Osteocyte (in vitro differentiated cells): ENCODE measurements at places on chromosomes 3 and 15. TPM values are rescaled to one million over a fixed set of nuclear protein-coding genes. Genes with fewer than 3 reads are reported as not detected.

The HHATL gene
- total RNA-seq: not detected in 2 replicates

DNA sequence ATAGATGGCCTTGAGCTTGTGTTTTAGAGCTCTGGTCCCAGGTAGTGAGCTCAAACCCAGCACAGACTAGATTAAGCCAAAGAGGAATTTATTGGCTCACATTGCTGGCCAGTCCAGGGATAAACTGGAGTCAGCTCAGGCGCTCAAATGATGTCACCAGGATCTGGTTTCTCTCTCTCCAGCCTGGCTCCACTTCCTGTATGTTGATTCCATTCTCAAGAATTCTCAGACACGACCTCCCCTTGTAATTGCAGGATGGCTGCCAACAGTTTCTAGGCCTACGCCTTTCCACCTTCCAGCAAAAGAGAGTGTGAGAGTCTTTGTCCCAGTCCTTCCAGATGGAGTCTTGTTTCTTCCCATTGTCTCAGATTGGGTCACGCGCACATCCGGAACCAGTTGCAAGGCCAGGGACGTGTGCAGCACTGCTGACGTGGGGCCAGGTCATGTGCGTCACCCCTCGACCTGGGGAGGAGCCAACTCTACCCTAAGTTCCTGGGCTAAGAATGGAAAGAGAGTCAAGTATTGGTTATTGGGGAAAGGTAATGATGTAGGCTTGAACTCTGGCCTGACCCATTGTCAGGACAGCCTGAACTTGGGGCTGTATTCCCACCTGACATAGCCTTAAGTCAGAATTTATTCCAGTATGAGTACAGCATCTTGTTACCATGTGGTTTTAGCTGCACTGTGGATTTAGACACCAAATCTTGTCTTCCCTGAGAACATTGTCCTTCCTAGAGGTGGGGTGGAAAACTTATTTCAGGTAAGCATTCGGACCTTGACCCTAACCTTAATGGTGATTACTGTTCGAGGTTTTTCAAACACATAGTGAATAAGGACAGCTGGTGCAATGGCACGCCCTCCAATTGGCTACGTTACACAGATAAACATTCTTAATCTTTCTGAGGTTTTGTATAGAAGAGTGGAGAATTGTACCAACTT is 31.6 kb downstream of the CACNA1D start:
- peaks cover 18% of the 10 kb centered on the region for H3K27me3 ChIP-seq
- H3K4me3 ChIP-seq: no peak overlapping the region
- H3K27ac ChIP-seq: no peak overlapping the region
- H3K36me3 ChIP-seq: no peaks in the 10 kb centered on the region
- DNase-seq: no peak

DNA sequence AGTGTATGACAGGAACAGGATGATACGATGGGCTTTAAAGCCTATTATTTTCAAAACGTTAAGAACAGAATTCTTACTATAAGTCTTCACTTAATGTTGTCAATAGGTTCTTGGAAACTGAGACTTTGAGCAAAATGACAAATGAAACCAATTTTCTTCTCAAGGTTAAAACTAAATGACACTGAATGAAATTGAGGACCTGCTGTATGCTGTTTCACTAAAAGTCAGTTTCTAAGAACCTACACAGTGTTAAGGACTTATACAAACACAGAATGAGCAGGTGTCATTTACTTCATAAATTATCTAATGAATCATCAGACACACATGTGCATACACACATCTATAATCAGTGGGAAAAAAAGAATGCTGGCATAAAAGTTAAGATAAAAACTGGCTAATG is 106.9 kb downstream of the RFTN1 start:
- no peak for DNase-seq
- H3K27ac ChIP-seq: peak overlapping the region; percentile 86
- H3K4me3 ChIP-seq: no peak overlapping the region
- peaks cover 38% of the 10 kb centered on the region for H3K4me1 ChIP-seq

DNA sequence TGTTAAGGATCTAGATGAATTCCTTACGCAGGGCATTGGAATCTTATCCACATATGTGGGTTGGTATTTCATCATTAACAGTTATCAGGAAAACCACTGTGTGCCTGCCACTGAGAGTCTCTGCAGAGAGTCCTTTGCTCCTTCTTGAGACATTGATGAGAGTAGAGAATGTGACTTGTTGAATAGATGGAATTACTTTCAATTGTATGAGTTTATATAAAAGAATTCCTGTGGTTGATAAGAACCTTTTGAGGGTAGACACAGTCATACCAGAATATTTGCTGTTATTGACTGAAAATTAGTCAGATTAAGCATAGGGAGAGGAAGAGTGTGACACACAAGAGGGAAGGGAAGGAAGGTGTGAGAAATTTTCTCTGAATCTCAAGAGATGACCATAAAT is 30.8 kb downstream of the ARHGEF26 start:
- H3K36me3 ChIP-seq: peaks cover 5% of the 10 kb centered on the region
- H3K4me3 ChIP-seq: no peak overlapping the region
- no peaks in the 10 kb centered on the region for H3K4me1 ChIP-seq
- DNase-seq: no peak
- no peak overlapping the region for H3K27ac ChIP-seq
- H3K27me3 ChIP-seq: no peaks in the 10 kb centered on the region

DNA sequence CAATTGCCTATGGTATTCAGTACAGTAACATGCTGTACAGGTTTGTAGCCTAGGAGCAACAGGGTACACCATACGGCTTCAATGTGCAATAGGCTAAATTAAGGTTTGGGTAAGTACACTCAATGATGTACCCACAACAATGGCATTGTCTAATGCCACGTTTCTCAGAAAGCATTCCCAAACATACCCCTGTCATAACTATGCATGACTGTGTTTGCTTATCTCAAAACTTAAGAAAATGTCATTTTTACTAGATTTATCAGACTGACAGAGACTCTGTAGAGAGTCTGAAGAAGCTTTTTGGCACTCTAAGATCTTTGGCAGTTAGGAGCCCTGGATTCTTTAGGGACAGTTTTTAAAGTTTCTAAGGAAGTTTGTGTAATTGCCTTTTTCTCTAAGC is 59.9 kb downstream of the MECOM start:
- no peak overlapping the region for H3K4me3 ChIP-seq
- no peaks in the 10 kb centered on the region for H3K36me3 ChIP-seq
- H3K27me3 ChIP-seq: no peaks in the 10 kb centered on the region
- H3K4me1 ChIP-seq: no peaks in the 10 kb centered on the region
- no peak overlapping the region for H3K27ac ChIP-seq

DNA sequence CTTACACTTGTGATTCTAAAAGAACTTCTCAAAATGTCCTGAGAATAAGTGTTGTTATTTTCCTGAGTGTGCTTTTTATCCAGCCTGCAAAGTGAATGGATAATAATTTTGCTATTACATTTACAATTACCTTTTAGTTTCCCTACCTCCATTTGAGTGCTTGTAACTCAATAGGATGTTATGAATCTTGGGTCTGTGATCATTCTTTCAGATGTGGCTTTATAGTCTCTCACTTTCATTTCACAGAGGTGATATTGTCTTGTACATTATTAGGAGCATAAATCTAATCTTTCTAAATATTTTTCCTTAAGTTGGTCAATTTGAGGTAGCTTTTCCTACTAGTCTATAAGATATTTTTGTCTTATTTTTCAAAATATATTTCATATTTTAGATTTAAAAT is 386.3 kb upstream of the EPHA6 start:
- no peak for DNase-seq
- H3K4me3 ChIP-seq: no peak overlapping the region
- H3K36me3 ChIP-seq: no peaks in the 10 kb centered on the region
- no peak overlapping the region for H3K27ac ChIP-seq

DNA sequence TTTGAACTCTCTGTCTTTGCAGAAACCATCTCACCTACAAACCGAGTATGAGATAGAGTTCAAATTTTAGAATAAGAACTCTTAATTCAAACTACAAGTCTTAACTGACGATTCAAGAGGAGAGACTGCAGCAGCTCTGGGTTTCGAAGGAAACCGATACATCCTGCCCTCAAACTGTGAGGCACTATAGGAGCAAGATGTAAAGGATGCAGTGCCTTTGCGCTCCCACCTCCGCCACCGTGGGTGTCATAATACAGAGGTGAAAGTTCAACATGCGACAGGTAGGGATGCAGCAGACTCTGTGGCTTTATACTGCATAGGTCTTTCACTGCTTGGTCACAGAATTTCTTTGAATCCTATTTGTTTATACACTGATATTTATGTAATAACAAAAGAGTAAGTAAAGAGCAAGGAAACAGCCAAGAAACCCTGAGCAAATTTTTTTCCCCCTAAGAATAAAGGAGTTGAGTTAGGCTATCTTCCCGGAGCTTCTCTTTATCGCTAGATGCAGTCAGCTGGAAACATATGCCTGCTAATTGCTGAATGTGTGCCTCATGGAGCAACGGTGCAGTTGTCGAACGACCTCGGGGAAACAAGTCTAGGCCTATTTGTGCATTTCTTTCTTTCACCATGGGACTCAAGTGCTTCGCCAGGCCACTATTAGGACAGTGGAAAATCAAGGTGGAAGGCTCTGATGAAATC is 1097.6 kb upstream of the CFAP20DC start:
- no peaks in the 10 kb centered on the region for H3K4me1 ChIP-seq
- no peaks in the 10 kb centered on the region for H3K27me3 ChIP-seq
- H3K4me3 ChIP-seq: no peak overlapping the region
- no peak for DNase-seq
- no peak overlapping the region for H3K27ac ChIP-seq
- H3K36me3 ChIP-seq: no peaks in the 10 kb centered on the region

- H3K27ac ChIP-seq: no peak overlapping the region
- no peaks in the 10 kb centered on the region for H3K36me3 ChIP-seq
- no peak for DNase-seq
- peaks cover 8% of the 10 kb centered on the region for H3K4me1 ChIP-seq
- H3K4me3 ChIP-seq: no peak overlapping the region
Observed at GRCh38 chr3:148657470-148657869, 40.2 kb upstream of the AGTR1 start.
